ENCODE measurements at places on chromosomes 5 and 9.

DNA sequence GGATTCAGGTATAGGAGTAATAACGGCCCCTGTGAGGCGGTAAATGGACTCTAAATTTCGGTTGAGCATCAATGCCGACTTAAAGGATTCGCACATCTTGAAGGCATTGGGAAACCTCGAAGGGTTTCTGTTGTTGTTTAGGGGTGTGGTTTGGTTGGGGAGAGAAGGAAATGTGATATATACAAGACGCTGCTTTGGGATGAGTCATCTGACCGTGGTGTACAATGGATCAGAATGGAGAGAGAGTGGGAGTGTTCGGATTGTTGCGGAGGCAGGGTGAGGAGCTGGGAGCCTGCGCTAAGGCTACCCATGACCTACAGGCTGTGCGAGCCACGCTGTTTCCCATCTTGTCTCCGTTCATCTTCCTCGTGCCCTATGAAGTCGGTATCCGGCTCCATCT is 60.4 kb upstream of the ERCC6L2 start:
- DNase-seq, result no peak

GRCh38 chr5:154296525-154297159 is 106.1 kb downstream of the GALNT10 start:
- DNase-seq, result no peak

- DNase-seq, result no peak
Observed at GRCh38 chr9:109171926-109172325, 4.9 kb upstream of the FRRS1L start.

GRCh38 chr5:141208478-141208877 is at the start of gene PCDHB12:
Gene PCDHB12 (plus strand): TSS chr5:141208719. CDS start chr5:141208908, 189 bp downstream.
- DNase-seq, result no peak

DNA sequence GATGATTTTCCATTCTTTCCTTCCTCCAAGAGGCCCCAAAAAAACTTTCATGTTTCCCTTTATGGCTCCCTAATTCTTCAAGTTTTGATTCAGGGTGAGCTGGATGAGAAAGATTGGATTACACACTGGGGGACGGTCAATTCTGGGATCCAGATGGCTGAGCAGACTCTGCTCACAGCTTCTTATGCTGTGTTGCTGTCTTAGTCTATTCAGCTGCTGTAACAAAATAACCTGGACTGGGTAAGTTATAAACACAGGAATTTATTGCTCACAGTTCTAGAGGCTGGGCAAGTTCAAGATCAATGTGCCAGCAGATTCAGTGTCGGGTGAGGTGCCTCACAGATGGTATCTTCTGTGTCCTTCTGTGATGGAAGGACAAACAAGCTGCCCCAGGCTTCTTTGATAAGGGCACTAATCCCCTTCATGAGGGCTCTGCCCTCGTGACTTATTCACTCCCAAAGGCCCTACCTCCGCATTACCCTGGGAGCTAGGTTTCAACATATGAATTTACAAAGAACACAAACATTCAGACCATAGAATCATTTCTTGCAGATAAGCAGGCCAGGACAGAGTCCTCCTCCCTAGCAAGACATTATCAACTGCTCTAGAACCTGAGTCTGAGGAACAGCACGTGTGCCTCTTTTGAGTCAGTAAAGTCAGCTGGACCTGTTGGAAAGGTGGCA is 23.1 kb upstream of the SMAD5 start:
- no peak for DNase-seq

DNA sequence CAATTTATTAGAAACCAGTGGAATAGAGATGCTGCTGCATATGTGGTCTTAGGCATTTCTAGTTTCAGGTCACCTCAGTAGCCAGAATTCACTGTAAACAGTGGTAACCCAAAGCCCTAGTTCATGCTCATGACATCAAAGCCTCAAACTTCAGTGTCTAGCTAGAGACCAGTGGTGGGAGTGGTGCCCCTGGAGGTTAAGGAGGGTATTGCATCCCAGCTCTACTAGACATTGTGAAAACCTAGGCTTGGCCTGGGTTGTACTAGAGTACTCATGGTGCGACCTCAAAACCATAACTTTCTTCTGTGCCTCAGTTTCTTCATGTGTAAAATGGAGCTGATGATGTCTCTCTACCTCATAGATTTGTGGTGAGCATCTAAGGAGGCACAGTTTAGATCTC is 18.8 kb downstream of the COL5A1 start:
- DNase-seq, result peak; percentile 58

Measured in activated CD4-positive, alpha-beta T cell treated with anti-CD3 and anti-CD28 coated beads for 48 hours (primary cell).